ENCODE measurements at places on chromosomes 2 and 18.
A peak's percentile ranks its signal among the peaks of the same experiment; 100 is the strongest.

DNA sequence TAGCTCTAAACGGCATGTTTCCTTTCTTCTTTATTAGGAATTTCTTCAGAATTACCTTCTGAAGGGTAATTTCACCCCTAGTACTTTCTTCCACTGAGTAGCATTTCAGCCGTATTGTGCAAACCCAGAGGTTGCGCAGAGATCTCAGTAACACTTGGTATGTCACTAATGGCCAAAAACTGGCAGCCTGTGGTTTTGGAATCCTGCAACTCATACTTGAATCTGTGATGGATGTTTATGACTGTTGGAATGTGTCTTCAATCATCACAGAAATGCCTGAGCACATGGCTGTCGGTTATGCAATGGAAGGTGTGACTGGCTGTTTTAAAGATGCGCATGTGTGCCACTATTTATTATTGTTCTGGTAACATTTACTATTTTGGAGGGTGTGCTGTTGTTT is 100.0 kb downstream of the COLEC12 start:
- DNase-seq, result peak; percentile 83

DNA sequence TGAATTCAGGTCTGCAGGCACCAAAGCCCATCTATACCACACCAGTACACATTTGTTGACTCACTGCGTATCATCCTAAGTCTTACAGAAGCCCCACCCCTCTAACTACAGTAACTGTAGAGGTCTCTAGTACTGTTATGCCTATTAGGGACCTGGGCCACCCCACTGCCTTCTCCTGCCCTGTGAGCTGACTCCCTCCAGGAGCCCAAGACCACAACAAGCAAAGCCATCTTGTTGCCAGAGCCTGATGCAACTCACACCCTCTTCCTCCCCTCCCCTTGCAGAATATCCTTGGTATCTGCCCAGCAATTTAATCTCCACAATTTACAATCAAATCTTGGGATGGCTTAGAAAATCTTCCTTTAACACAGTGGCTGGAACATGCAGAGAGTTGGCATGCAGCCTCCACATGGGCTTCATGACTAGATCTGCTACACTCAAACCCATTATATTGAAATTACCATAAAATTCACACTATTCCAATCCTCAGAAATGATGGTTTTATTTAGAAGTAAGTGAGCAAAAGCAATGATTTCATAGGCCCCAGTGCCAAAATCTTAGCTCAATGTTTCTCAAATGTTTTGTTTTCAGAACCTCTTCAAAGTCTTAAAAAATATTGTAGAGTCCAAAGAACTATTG is 17.7 kb upstream of the CYP1B1 start:
- DNase-seq, result no peak

DNA sequence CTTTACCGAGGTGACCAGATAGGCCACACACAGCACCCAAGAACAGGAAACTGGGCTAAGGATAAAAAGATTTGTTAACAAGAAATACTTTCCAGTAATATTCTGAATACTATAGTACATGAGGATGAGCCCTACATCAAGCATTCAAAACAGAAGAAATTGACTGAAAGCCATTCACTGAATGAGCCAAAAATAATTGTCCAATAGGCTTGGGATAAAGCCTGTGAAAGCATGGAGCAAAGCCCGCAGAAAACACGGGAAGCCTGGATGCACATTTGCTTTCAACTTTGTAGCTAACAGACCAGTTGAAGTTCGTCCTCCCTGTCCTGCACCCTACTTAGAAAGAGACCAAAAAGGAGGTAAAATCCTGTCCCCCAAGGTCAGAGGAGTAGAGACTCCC is 56.3 kb downstream of the DIPK1C start:
- DNase-seq, result no peak

GRCh38 chr2:218233543-218233942 is 16.6 kb downstream of the ARPC2 start:
- DNase-seq, result no peak

GRCh38 chr2:108922141-108922915 is 66.7 kb downstream of the EDAR start:
- DNase-seq, result no peak

GRCh38 chr2:226483143-226483542 is 316.5 kb downstream of the IRS1 start:
- DNase-seq, result no peak

DNA sequence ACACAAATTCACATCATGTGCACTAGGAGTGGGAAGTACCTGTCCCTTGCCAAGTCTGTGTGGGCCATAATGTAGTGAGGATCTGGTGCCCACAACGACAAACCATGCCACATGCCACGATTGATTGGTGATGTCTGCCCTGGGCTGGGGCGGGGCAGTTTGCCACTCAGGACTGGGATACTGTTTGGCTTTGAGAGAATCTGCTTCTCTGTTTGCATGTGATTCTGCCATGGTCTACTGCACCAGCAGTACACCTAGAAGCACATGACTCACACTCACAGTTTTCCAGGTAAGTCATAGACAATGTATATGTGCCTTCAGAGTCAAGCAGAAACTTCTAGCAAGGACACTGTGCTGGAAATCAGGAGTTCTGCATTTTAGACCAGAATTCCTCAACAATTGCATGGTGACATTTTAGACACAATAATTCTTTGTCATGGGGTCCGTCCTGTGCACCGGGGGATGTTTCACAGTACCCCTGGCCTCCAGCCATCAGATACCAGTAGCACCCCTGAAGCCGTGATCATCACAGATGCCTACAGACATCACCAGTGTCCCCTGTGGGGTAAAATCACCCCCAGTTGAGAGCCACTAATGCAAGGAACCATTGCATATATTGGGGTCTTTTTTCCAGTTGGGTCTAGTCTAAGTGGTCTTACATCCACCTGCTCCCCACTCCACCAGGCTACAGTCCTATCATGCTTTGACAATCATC is 278.3 kb downstream of the EIPR1 start:
- no peak for DNase-seq

GRCh38 chr2:195820373-195820772 is 163.3 kb downstream of the SLC39A10 start:
- DNase-seq, result peak; percentile 25

DNA sequence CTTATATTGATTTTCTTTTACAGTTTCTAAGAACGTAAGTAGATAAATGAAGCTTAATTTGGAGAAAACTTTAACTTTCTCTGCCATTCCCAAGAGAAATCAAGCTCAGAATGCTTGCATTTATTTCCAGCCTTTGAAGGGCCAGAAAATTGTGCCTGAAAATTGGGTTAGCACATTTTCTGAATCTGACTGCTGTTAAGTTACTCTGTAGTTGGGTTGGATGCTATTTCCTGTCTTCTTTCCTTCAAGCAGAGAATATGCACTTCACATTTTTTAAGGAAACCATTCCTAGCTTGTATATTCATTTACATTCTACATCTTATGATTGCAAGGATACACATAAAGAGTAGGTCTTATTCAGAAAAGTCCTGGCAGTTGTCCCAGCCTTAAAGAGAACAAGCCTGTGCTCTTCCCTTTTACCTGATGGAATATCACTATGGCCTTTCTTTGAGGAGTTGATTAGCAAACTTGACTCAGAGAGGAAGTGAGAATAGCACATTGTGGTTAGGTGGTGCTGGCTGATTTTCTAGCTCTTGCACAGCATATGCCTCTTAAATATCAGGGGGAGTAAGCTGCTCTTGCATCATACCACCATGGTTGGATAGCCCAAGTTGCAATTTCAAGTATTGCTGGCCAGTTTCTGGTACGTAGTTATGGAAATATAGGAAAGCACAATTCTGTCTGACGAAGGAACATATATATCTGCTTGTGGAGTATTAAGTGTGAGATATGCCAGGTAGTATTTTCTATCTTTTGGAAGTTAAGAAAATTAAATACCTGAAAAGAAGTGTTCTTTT is 133.7 kb downstream of the COMMD1 start:
- peak; percentile 83 for DNase-seq
